Activated naive CD4-positive, alpha-beta T cell treated with anti-CD3 and anti-CD28 coated beads, Interleukin-2, amount 50 U/mL, for 72 hours (primary cell): ENCODE measurements at places on chromosomes 13 and 19. TPM values are rescaled to one million over a fixed set of nuclear protein-coding genes. Genes with fewer than 3 reads are reported as not detected.

ZNF729 gene
- total RNA-seq = not detected

SYCN gene
- not detected for total RNA-seq

VN1R2 gene
- total RNA-seq = not detected

C5AR1 gene
- total RNA-seq = 1.3 TPM

AXL gene
- 0.74 TPM for total RNA-seq

ZNF667 gene
- 1.3 TPM for total RNA-seq

FFAR3 gene
- total RNA-seq = 5.1 TPM

APLP1 gene
- 9.3 TPM for total RNA-seq

NALCN gene
- total RNA-seq = not detected

MCOLN1 gene
- total RNA-seq = 10.3 TPM

CACNG8 gene
- total RNA-seq = not detected

SLAIN1 gene
- total RNA-seq = 12.1 TPM

SERTM1 gene
- not detected for total RNA-seq

ZNF229 gene
- total RNA-seq = 0.09 TPM

PRODH2 gene
- total RNA-seq = not detected

SBK2 gene
- not detected for total RNA-seq

KIR3DL2 gene
- total RNA-seq = 1.1 TPM

POLR2E gene
- 248 TPM for total RNA-seq

ZNF675 gene
- 24.5 TPM for total RNA-seq

KIRREL2 gene
- 3.3 TPM for total RNA-seq

ACP5 gene
- total RNA-seq = 30.0 TPM

MIA gene
- total RNA-seq = not detected

IL11 gene
- total RNA-seq = not detected

PLEKHJ1 gene
- total RNA-seq = 41.9 TPM

SHANK1 gene
- total RNA-seq = not detected

GJB2 gene
- 1.5 TPM for total RNA-seq

OVOL3 gene
- not detected for total RNA-seq

IQCN gene
- total RNA-seq = 0.45 TPM

PGLYRP1 gene
- total RNA-seq = not detected

ATP4A gene
- total RNA-seq = not detected

PSG1 gene
- 0.45 TPM for total RNA-seq

C19orf85 gene
- not detected for total RNA-seq

MYH14 gene
- not detected for total RNA-seq

FAM83E gene
- 5.5 TPM for total RNA-seq

JSRP1 gene
- 0.39 TPM for total RNA-seq

TMEM259 gene
- total RNA-seq = 104 TPM

ACP7 gene
- not detected for total RNA-seq

MISP3 gene
- 1.2 TPM for total RNA-seq

GPR18 gene
- 8.4 TPM for total RNA-seq

GPR12 gene
- not detected for total RNA-seq
